ENCODE measurements at places on chromosomes 2 and 18.

GRCh38 chr2:101135412-101136296, 15.5 kb downstream of the TBC1D8 start:
- DNase-seq: no peak

GRCh38 chr2:193783681-193784080, 1588.9 kb upstream of the TMEFF2 start:
- no peak for DNase-seq

GRCh38 chr2:44740678-44741077, 200.8 kb upstream of the SIX3 start:
- no peak for DNase-seq

DNA sequence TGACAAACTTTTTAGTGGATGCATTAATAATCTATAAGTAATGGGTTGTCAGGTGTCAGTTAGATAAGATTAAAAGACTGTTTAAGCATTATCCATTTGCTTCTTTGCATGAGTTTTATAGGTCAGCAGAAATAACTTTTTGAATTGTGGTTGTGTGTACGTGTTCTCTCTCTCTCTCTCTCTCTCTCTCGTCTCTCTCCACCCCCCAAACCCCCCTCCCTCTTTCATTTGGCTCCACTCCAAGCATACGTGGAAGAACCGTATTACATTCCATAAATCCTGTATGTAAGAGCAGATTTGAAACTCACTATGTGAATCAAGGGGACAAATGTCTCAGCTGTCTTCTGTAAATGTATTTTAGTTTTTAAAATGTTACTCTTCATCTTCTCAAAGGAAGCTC, 120.2 kb downstream of the MEIS1 start:
- DNase-seq: no peak

DNA sequence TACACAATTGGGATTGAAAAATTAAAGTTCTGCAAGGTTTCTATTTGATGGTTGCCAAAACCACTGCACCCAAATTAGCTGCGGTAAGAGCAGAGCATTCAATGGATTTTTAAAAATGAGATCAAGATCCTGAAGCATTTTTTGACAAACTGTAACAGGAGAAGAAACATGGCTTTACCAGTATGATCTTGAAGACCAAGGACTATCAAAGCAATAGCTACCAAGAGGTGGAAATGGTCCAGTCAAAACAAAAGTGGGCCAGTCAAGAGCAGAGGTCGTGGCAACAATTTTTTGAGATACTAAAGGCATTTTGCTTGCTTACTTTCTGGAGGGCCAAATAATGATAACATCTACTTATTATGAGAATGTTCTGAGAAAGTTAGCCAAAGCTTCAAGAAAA, 186.8 kb downstream of the RDH14 start:
- DNase-seq: no peak

DNA sequence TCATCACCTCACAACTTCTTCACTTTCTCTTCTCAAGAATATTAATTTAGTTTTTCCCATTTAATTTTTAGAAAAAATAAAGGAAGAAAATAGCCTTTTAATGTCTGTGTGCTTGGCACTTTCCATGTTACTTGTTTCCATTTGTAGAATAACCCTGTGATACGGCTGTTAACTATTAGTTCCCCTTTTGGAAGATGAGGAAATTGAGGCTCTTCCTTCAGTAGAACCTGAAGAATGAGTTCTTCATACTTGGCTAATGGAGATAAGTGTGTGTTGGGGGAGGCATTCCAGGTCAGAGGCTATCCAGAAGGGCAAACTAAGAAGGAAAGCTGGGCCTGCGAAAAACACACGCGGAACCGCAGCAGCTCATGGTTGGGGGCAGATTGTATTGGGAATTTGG, 38.3 kb downstream of the ZNF532 start:
- no peak for DNase-seq

Measured in T-helper 17 cell (primary cell).